ENCODE measurements at places on chromosomes 6 and 20.
A peak's percentile ranks its signal among the peaks of the same experiment; 100 is the strongest.

DNA sequence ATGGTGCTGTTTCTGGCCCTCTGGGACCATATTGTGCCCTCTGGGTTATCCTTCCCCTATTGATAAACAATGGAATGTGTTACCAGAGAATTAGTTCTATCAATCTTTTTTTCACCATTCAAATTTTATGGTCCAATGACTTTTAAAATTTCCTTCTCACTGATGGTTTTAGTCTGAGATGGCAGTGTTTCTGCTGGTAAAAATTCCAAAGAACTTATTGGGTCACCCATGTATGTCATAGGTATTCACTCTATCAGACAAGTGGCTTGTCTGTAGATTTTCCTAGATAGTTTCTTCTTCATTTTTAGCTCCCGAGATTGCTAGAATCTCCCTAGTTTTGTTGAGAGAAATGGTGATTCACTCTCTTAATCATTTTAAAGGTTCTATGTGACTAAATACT, 357.2 kb upstream of the RGS17 start:
- DNase-seq = no peak

- DNase-seq = no peak
Observed at GRCh38 chr6:79544939-79545450, 7.8 kb upstream of the LCA5 start.

- DNase-seq = no peak
Observed at GRCh38 chr6:135191508-135192255, 10.6 kb downstream of the MYB start.

- no peak for DNase-seq
Observed at GRCh38 chr20:2930538-2930937, 57.3 kb downstream of the PTPRA start.

DNA sequence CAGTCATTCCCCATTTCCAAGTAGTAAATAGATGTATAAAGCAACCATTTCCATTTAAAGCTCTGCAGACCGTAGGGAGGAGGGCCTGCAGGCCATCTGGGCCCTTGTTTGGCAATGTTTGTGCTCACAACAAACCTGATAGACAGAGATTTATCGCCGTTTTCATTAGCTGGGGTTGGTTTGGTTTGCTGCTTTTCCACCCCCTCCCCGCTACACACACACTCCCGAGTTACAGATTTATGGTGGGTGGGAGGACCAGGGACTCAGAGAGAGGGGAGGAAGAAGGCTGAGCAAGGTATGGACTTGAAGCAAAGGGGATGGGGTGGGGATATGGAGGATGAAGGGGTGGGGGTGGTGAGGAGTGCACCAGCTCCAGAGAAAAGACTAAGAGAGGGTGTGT, 36.6 kb upstream of the FOXP4 start:
- DNase-seq = no peak

GRCh38 chr6:217048-217659, 75.1 kb upstream of the DUSP22 start:
- DNase-seq = peak; percentile 49

GRCh38 chr20:58340853-58341252, 31.3 kb downstream of the RAB22A start:
- no peak for DNase-seq

- DNase-seq = no peak
Observed at GRCh38 chr20:20668639-20669038, 43.8 kb downstream of the RALGAPA2 start.

DNA sequence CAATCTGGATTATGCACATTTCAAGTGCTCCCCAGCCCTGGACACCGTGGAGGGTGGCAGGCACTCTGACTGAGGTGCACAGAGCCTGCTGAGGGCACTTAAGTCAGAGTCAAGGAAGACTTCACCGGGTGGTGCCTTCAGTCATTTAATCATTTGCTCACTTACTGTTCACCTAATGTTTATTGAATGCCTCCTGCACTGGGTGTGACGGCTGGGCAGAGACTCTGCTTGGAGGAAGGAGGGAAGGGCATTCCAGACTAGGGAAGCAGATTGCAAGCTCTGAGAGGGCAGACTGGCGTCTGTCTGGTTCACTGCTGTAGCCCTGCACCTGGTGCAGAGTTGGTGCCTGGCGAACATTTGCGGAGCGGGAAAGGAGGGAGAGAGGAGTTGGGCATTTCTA, 54.2 kb upstream of the FAM83D start:
- DNase-seq = no peak

DNA sequence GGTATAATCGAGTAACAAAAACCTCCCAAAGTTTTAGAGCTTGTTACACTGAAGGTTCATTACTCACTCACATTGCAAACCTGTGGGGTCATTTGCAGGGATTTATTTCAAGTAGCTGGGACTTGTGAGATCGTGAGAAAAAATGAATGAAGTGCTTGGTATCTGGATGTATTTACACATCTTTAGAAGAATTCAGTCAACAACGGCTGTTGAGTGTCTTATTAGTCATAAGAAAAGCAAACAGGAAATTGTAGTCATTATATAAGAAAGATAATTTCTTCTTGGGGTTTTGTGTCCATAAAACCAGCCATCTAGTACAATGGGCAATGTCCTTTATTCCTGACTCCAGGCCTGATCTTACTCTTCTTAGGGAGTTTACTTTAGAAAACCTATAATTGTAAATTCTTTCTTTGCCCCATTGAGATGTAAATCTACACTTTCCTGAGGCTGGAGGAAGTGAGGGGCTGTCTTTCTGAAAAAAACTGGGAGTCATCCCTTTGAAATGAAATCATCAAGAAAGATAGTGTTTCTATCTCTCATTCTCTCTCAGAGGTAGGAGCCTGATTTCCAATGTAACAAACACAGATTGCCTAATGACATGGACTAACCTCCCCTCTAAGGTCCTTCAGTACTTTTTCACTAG, 202.5 kb upstream of the ASCC3 start:
- no peak for DNase-seq

GRCh38 chr20:63915471-63915870, 20.5 kb downstream of the DNAJC5 start:
- DNase-seq = no peak

DNA sequence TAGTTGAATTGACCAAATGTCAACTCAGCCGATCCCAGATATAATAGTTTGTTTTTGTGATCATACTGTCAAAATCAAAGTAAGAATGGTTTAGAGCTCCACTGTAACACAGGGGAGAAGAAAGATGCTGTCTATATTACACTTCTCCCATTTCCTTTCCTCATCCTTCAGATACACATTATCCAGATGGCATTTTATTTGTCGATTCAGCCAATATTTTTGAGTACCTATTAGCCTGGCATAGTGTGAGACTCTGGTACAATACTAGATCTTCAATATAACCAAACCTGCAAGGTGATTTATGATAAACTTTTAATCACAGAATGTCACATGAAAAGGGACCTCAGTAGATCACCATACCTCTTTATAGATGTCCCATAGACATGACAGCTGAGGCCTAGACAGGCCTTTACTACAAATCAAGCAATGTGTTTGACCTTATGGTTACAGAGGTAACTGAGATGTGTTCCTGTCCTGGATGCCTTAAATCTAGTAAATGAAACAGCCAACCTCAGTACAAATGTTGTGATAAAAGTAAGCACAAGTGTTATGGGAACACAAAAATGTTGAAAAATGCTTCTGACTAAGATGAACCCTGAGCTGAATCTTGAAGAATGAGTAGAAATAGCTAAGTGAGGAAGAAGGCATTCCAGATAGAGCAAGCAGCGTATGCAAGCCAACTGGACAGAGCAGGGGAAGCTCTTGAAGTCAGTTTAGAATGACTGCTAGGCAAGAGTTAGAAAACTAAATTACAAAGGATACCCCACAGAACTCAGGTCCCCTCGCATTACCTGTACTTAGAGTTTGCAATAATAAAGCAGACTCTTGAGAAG, 1.9 kb downstream of the FBXO9 start:
- DNase-seq = no peak

DNA sequence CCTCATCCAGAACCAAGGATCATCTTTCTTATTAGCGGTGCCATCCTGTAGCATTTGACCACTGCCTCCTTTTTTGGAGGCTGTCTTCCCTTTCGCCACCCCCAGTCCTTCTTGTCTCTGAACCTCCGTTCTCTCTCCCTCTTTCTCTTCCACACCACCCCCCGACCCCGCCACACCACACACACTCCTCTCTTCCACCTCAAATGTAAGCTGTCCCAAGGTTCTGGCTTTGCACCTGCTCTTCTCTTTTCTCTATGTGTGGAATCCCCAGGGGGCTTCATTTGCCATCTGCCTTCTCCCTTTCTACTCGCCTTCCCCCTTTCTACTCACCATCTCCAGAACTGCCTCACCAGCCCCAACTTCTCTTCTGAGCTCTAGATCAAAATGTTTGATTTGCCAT, 111.3 kb upstream of the CDYL start:
- no peak for DNase-seq

DNA sequence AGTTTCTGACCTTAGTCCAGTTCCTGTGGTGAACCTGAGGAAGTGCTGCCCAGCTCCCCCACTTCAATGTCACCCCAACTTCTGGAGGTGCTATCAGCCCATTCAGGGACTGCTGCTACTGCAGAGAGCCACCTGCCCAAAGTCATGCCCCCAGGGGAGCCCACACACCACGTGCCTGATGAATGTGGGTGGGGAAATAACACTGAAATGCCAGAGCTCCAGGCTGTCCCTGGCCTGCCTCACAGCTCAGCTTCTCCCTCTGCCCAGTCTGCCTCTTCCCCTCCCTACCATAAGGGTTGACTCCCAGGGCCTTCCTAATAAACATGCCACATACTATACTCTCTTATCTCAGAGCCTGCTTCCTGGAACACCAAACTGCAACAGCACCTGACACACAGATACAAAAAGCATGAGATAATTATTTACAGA, 276.4 kb upstream of the MOCS1 start:
- no peak for DNase-seq

- no peak for DNase-seq
Observed at GRCh38 chr6:80402266-80402665, 295.8 kb downstream of the BCKDHB start.

DNA sequence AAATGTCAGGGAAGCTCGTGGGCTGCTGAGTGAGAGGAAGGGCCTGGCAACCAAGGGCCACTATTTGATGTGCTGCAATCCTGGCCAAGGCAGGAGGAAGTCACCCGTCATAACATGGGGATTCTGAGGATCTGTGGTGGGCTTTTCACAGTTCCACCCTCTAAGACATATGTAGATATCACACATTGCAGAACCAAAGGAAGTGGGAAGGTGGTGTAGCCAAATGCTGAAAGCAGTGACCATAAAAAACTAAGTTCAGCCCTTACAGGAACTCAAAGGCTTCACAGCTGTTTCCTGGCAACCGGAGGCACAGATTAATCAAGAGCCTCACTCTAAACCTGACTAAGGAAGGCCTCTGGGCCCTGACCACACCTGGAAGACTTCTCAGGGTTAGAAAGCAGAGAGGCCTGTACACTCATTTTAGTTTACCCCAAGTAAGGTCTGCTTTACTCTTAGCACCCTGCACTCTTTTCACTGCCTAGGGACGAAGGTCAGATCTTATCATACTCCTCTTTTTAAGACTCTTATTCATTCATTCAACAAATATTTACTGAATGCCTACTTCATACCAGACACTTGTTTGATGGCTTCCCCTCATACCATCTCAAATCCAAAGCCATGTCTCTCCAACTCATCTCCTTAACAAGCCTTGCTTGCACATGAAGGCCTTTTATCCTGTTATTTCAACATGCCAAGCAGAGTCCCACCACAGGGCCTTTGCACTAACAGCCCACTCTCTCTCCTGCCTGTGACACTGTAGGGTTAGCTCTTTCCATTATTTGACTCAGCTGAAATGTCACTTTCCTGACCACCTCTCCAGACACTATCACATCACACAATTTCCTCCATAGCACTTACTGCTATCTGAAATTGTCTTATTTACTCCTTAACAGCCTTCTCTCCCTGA, 2.6 kb downstream of the UBE2V1 start:
- peak; percentile 36 for DNase-seq

GRCh38 chr6:38184585-38185080, 365.1 kb downstream of the ZFAND3 start:
- no peak for DNase-seq

- peak; percentile 27 for DNase-seq
Observed at GRCh38 chr20:63587776-63588591, 13.9 kb upstream of the HELZ2 start.

DNA sequence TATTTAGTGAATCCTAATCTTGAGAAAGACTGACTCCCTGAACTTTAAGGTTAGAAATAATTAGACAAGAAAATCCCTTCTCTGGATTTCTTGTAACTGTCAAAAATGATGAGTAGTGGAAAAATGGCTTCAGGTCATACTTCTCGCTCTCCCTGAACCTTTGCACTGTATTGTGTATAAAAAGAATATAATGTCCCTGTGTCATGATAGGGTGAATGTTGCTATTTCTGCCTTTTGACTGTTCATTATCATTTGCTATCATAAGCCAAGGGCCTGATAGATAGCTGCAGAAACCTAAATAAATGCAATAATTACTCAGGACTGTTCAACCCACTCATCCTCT, 39.3 kb downstream of the ALDH8A1 start:
- DNase-seq = no peak

DNA sequence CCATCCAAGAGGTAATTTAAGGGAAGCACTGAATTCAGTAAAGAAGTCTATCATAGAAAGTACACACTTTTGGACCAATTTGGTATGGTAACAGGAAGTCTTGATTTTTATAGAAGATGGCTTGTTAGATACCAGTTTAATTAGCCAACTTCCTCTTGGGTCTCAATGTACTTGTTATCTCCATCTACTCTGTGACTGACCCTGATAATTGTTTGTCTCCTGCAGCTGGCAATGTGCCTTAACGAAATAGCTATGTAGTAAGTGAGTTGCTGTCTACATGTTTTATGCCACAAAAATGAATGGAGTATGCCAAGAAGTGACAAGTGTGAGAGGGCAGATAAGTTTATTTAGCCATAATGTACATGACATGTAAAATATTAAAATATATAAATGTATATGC, 410.5 kb upstream of the MAN1A1 start:
- no peak for DNase-seq

GRCh38 chr6:142827991-142828390, 117.0 kb downstream of the HIVEP2 start:
- DNase-seq = no peak

GRCh38 chr6:141580988-141581552, 551.7 kb upstream of the GJE1 start:
- DNase-seq = no peak

DNA sequence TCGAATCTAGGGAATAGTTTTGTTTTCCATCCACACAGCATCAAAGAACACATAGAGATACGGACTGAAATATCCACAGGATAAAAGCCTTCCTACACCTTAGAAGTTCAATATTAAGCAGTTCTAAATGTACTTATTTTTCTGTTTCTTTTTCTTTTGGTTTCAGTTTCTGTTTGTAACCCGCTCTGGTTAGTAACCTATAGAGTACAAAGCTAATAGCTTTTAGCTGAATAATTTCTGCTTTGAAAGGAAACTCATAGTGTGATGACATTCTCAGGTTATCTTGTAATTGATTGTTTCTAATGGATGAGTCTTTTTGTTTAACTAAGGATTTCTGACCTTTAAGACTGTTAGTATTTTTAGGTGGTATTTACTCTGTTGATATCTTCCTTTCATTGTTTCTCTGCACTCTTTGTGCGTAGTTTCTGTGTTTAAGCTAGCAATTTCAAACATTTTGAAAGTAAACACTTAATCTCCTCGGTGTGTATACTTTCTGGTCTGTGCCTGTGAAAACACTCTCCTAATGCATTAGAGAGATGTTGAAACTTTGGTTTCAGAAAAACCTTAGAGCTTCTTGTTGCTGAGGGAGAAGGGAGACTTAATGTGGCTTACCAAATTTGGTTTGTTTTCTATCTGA, 385.5 kb downstream of the HDGFL1 start:
- no peak for DNase-seq

Data from CD4-positive, alpha-beta T cell treated with Interleukin-17A for 4 hours (primary cell).